Kidney (tissue), 22 donors: ENCODE measurements at places on chromosomes 1 and 21. TPM values are rescaled to one million over a fixed set of nuclear protein-coding genes. Genes with fewer than 3 reads are reported as not detected.

ERICH3 gene
- 0.50 TPM for total RNA-seq

DNA sequence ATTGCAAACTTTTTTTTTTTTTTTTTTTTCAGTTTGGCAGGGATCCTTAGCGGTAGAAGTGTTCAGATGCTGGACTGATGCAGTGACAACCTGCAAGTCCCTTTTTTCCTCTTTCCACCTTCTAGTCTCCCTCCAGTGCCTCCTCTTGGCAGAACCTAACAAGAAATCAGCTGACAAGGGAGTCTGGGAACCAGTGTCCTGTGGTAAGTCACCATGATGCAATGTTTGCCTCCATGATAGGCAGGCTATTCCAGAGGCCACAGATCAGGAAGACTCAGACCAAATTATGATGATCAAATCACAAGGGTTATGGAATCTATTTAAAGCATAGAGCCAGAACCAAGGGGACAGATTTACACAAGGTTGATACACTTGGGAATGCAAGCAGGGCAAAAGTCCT lies 3.0 kb upstream of the CD34 start:
- no peaks in the 10 kb centered on the region for H3K36me3 ChIP-seq
- H3K27ac ChIP-seq, result no peak overlapping the region
- no peaks in the 10 kb centered on the region for H3K4me1 ChIP-seq
- no peak for DNase-seq
- H3K4me3 ChIP-seq, result no peak overlapping the region
- H3K27me3 ChIP-seq, result no peaks in the 10 kb centered on the region

- peaks cover 40% of the 10 kb centered on the region for H3K4me1 ChIP-seq
- DNase-seq, result no peak
- H3K36me3 ChIP-seq, result no peaks in the 10 kb centered on the region
- H3K27ac ChIP-seq, result no peak overlapping the region
Observed at GRCh38 chr1:164779376-164779775, 220.4 kb downstream of the PBX1 start.

KCNJ6 gene
- 0.06 TPM for total RNA-seq

WNT4 gene
- total RNA-seq, result 0.69 TPM

- H3K4me1 ChIP-seq, result no peaks in the 10 kb centered on the region
- H3K27ac ChIP-seq, result no peak overlapping the region
- no peaks in the 10 kb centered on the region for H3K36me3 ChIP-seq
- no peaks in the 10 kb centered on the region for H3K27me3 ChIP-seq
- no peak overlapping the region for H3K4me3 ChIP-seq
- DNase-seq, result no peak
Observed at GRCh38 chr1:175054736-175055135, 12.9 kb upstream of the TNN start.

DNA sequence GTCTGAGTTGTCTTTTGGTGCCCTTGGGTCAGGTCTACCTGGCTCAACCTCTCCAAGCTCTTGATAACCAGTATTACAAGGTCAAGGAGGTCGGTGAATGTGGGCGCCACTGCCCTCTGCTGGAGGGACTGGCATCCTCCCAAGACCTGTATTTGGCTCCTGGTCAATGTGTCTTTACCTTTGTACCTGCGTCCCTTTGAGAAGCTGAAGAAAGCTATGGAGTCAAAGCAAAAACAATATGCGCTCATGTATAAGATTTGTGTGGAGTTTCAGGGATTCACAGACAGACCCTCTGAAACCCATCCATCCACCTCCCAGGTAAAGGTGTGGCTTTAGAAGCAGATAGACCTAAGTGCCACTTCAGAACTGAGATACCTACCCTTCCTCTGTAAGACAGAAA lies 61.8 kb upstream of the NBL1 start:
- no peak for DNase-seq
- H3K36me3 ChIP-seq, result no peaks in the 10 kb centered on the region
- no peak overlapping the region for H3K27ac ChIP-seq
- H3K4me1 ChIP-seq, result no peaks in the 10 kb centered on the region

C1orf226 gene
- total RNA-seq, result 15.2 TPM

GRCh38 chr1:179742717-179743678 lies at the start of gene FAM163A:
Gene FAM163A (plus strand): TSS chr1:179743291. CDS start chr1:179813098, 69,807 bp downstream.
- no peak within 1 kb of the TSS for H3K27ac ChIP-seq
- H3K4me1 ChIP-seq, result no peaks in the 10 kb centered on the region
- no peaks in the 10 kb centered on the region for H3K36me3 ChIP-seq
- H3K4me3 ChIP-seq, result no peak within 1 kb of the TSS
- DNase-seq, result peak; percentile 44

DNA sequence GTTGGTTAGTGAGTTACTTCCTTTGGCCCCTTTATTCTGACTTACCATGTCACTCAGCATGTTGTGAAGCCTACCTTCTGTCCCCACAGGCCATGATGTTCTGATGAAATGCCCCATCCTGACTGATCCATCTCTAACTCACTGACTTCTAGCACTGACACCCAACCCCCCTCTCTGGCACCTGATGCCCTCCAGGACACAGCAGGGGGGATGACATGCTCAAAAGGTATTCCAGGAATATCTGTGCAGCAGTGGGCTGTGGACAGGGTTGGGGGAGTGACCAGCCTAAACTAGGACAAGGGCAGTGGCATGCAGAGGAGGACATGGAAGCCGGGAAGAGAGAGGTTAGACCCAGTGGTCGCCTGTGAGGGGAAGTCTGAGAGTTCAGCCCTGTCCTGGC lies 25.5 kb downstream of the SYT2 start:
- H3K27ac ChIP-seq, result no peak overlapping the region
- no peak for DNase-seq
- H3K27me3 ChIP-seq, result no peaks in the 10 kb centered on the region
- H3K4me3 ChIP-seq, result no peak overlapping the region
- H3K36me3 ChIP-seq, result no peaks in the 10 kb centered on the region
- H3K4me1 ChIP-seq, result no peaks in the 10 kb centered on the region
